Cerebellum (tissue), 4 donors: ENCODE measurements at places on chromosomes 7 and 10.
A peak's percentile ranks its signal among the peaks of the same experiment; 100 is the strongest.

- no peak for DNase-seq
These were observed 77.3 kb upstream of the SVIL start for GRCh38 chr10:29712108-29712507.

GRCh38 chr7:44754802-44755697, 6.4 kb downstream of the ZMIZ2 start:
- no peak for DNase-seq

GRCh38 chr7:114875186-114875585, 46.7 kb upstream of the MDFIC start:
- no peak for DNase-seq

DNA sequence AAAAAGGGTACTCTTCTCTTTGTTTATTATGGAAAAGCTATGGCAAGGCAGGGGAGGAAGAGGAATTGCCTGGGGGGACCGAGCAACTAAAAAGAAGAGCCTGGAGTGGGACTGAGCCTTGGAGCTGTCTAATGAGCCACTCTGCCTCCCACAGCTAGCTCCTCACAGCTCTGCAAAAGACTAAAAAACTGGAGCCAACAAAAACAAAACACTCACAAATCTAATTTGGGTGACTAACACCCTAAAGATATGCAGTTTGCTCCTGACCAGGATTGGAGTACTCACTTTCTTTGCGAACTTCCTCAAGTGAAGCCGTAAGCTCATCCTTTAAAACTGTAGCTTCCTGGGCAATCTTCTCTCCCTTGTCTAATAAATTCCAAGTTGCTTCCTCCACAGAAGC, 89.4 kb downstream of the CTNNA3 start:
- DNase-seq = no peak

DNA sequence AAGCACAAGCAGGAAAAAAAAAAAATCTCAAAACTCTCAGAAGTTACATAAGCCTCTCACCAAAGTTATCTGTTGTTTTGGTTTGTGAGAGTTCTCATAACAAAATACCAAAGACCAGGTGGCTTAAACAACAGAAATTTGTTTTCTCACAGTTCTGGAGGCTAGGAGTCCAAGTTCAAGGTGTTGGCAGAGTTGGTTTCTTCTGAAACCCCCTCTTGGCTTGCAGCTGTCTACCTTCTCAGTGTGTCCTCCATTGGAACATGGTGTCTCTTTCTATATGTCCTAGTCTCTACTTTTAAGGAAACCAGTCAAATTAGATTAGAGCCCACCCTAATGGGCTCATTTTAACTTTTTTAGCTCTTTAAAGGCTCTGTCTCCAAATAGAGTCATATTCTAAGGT, 44.9 kb downstream of the TNKS2 start:
- DNase-seq = no peak

DNA sequence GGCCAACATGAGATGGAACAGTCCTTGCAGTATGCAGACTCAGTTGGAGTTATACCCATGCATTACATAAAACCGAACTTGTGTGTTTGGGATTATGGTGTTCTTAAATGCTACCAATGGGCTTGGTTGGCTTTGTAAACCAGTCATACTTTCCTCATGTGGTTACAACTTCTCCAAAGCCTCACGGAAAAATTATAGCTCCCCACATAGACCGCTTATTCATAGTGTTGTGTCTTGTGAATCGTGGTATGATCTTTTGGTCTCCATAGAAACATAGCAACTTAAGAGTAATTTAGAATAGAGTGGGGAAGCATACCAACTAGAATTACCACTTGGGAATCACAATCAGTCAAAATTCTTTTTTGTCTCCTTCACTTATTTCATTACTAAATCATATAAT, 112.3 kb upstream of the FZD1 start:
- no peak for DNase-seq

DNA sequence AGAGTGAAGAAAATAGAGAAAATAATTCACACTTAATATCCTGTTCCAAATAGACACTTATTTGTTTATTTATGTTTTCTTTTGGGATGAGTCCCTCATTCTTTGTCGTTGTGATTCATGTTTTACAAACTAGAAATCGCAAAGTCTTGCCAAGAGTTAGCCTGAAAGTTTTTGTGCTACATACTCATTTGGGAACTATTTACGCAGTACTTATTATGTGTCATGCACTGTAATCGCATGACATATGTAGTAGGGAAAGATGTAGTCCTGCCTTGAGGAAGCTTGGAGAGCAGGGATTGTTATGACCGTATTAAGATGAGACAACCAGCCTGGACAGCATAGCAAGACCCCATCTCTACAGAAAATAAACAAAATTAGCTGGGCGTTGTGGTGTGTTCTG, 189.3 kb downstream of the ABCA13 start:
- DNase-seq = no peak

DNA sequence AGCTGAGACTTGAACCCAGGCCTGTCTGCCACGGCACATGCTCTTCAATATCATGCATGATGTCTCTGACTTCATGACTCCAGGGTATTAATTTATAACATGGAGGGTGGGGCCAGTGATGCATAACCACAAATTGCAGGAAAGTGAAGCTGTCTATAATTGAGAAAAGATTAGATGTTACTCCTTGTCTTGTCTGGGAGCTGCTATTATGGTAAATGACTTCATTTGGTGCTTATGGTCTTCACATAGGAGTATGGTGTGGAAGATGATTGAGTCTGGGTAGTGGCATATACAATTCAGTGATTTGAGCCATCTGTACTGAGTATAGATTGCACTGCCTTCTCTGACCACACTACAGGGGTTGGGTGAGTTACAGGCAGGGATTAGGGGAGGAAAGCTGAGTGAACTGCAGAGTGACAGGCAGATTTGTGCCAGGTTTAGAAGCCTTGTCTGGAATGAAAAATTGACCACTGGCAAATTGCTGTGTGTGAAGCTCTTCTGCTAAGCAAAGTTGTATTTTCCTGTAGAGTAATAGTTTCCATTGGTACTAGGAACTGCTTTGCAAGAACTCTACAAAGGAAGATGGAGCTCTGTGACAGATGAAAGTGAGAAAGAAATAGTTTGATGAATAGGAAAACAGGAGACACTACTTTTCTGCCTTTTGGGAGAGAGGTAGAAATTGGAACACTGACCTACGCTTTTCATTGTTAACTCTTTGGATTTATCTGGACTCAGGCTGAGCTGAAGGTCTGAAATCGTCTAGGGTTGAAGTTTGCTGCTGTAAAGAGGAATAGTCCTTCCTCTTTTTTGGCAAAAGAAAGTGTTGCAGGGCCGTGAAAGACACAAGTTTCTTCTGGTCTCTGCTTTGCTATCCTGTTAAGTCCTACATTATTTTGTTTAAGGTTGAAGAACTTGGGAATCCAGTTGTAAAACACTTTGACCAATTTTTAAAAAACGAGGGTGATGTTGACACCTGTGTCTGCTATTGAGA, 2.7 kb downstream of the SND1 start:
- no peak for DNase-seq

- peak; percentile 30 for DNase-seq
These were observed 432 bp downstream of the TMEM248 start for GRCh38 chr7:66921396-66921917.

- no peak for DNase-seq
These were observed 149.4 kb downstream of the CHCHD3 start for GRCh38 chr7:132932296-132933071.

- no peak for DNase-seq
These were observed 335.1 kb upstream of the SEMA3A start for GRCh38 chr7:84529480-84530205.

DNA sequence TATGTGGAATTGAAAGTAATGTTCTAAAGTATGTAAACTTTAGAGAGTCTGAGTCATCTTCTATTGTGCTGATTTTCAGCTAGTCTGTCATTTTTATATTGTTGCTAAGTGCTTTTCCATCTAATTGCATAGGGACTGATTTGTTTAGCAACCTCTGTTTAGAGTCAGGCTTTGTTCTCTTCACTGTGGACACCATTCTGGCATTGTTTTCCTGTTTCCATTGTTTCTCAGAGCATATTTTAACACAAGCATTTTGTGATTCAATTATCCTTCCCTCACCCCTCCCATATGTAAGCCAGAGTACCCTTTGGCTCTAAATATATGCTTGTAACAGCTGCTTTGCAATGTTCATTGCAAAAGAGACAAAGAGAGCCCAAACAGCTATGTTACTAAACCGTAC, 748.4 kb upstream of the PHF14 start:
- DNase-seq = no peak

- no peak for DNase-seq
These were observed 296.0 kb upstream of the KIAA1217 start for GRCh38 chr10:23912884-23913404.

- DNase-seq = no peak
These were observed 1.3 kb downstream of the UBE2H start for GRCh38 chr7:129951226-129952085.

GRCh38 chr10:116668446-116668845, 47.7 kb downstream of the PNLIPRP2 start:
- DNase-seq = no peak

DNA sequence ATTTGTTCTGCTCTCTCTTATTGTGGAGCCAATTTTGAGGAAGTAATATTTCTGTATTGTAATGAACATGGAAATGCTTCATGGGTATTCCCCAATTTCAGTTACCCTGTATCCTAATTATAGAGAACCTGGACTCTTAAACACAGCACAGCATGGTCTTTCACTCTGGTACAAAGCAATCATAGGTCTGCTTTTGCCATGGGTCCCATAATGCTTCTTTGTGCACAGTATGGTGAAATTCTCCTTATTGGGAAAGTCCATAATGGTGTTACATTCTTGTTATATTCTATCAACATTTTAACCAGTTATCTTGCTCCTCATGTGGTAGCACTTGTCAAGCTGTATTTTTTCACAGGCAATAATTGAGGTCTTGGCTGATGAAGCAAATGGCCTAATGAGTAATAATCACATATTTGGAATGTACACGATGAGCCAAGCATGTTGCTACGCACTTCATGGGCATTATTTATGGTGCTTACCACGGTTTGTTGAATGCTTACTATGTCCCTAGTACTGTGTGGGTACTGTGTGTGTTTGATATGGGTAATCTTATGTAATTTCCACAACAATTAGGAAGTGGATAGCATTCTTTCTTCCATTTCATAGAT, 42.9 kb downstream of the PRKG1 start:
- no peak for DNase-seq

GRCh38 chr10:86355571-86356038, 11.0 kb downstream of the GRID1 start:
- peak; percentile 30 for DNase-seq

GRCh38 chr10:66095610-66096009, 830.2 kb upstream of the LRRTM3 start:
- DNase-seq = no peak

DNA sequence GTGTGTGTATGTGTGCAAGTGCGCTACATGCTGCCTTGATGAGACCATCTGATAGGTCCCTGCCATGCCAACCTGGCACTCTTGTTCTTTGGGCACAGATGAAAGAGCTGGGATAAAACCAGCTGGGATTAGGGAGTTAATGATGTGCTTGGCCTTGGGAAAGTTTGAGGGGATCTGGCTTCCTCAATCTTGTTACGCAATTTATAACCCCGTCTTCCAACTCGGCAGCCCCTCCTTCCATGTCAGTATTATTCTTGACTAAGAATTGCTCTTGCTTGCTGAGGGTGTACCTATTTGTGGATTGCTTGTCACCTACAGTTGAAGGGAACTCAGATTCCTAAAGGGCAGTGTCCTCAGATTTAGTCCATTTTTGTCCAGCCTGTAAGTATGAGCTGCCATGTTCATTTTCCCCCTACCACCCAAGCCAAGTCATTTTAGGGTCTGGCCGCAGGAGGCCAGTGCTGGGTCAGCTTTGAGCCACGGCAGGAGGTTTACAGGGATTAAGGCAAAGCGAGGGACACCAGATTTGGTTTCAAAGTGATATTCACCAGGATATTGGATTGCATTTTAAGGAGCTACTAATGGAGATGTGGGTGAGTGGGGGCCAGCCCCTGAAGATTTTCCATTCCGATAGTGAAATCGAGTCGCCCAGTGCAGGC, 34.1 kb upstream of the KCNMA1 start:
- no peak for DNase-seq

GRCh38 chr7:155198901-155199845, 98.5 kb upstream of the INSIG1 start:
- no peak for DNase-seq

DNA sequence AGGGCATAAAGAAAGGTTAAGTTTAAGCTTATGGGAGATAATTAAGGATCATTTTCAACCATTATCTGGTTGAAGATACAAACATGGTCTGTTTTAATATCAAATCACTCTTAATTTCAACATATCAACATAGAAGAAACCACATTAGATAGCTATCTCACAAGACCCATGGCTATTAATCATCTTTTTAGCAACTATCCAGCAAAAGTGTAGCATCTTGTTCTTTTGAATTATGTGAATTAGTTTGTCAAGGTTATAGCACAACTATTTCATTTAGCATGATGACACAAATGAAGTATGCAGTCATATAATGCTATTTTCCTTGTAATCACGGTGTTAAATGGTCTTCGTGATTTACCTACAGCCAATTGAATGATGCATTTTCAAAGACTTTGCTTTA, 58.9 kb upstream of the PPP1R9A start:
- no peak for DNase-seq

- no peak for DNase-seq
These were observed 297.2 kb downstream of the C7orf25 start for GRCh38 chr7:42614636-42615035.

DNA sequence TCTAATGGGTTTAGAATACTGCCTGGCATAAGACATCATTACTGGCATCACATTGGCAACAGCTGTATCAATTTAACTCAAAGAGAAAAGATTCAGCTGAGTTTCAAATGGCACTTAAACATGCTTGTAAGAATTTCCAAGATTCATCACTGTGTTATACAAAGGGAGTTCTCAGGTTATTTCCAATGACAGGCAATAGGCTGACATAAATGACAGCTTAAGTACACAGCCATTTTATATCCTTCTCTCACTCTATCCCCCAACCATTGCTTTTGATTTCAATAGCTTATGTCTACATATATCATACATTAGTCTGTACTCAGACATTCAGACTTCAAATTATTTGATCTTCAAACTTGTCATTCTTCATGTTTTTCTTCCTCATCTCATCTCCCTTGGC, 45.5 kb upstream of the CABCOCO1 start:
- no peak for DNase-seq

- DNase-seq = no peak
These were observed 5.7 kb upstream of the OR2F2 start for GRCh38 chr7:143929224-143929920.

- no peak for DNase-seq
These were observed 104.0 kb upstream of the ZEB1 start for GRCh38 chr10:31215052-31215451.
